AG08396 (cell line): ENCODE measurements at places on chromosomes 6 and 20.

DNA sequence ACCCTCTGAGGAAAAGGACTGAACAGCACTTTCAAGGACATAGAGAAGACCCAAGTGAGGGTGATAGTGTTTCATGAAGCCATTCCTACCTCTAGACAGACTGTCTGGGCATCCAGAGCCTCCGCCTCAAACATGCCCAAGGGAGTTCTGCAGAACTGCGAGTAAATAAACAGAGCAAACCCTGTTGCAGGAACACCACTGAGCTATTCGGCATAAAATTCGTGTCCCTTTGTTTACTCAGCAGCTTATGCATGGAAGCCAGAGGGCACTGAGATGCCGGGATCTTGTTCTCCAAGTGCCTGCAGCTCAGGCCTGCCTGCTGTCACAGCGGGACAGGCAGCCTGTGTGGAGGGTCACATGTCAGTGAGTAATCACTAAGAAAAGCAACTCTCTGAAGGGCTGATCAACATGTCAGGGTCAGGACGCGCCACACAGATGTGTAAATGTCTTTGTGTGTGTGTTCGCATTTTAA lies 164.9 kb upstream of the HEY2 start:
- no peak for DNase-seq

DNA sequence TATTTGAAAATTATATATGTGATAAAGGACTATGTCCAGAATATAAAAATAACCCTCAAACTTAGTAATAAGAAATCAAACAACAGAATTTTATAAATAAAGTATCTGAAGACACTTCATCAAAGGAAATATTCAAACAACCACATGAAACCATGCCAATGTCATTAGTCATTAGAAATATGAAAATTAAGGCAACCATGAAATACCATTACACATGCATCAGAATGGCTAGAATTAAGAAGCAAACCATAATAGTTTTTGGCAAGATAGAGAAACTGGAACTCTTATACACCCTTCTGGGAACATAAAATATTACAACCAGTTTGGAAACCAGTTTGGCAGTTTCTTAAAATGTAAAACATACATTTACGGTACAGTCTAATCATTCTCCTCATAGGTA lies 137.2 kb upstream of the ADGRB3 start:
- DNase-seq: peak; percentile 4

GRCh38 chr20:32302507-32302872 lies 25.0 kb downstream of the KIF3B start:
- DNase-seq: no peak

DNA sequence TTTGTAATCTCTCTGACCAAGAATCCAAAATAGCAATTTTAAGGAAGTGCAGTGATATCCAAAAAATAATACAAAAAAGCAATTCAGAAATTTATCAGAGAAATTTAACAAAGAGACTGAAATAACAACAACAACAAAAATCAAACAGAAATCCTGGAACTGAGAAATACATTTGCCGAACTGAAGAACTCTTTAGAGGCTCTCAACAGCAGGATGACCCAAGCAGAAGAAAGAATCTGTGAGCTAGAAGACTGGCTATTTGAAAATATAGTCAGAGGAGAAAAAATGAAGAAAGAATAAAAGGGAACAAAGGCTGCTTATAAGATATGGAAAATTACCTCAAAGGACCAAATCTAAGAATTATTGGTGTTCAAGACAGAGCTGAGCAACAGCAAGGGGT lies 22.6 kb downstream of the GABRR1 start:
- DNase-seq: no peak

GRCh38 chr6:97026298-97026697 lies 101.8 kb downstream of the KLHL32 start:
- no peak for DNase-seq

DNA sequence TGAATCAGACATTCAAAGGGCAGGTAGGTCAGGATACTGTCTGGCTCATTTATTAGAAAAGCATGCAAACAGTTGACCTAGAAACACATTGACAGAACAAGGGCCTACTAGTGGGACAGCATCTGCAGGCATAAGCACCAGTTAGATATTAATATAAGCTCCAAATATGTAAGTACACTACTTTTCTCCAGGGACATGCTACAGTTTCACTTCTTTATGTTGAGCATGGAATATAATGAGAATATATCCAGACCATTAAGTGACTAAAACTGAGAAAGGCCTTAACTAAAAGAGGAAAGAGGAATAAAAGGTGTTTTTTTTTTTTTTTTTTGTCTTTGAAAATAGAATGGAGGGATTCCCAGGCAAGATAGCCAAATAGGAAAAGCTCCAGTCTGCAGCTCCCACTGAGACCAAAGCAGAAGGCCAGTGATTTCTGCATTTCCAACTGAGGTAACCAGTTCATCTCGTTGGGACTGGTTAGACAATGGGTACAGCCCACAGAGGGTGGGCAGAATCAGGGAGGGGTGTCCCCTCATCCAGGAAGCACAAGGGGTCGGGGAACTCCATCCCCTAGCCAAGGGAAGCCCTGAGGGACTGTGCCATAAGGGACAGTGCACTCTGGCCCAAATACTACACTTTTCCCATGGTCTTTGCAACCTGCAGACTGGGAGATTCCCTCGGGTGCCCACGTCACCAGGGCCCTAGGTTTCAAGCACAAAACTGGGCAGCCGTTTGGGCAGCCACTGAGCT lies 251.6 kb downstream of the PHF3 start:
- no peak for DNase-seq

DNA sequence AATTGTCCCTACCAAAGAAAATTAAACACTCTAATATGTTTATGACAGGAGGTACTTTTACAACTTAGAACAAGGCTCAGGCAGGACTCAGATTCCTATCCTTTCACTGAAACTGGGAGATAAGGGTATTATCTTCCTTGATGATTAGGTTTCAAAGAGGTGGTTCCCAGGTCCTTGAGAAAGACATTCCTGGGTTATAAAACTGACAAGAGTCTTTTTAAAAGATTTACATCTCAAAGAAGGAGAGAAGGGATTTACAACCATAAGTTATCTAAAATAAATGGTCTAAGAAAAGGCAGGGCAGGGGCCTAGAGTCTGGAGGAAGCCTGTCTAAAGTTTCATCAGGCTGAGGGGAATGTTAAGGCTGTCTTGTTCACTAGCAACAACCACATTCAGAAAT lies 1492.5 kb downstream of the HACE1 start:
- DNase-seq: no peak

- DNase-seq: no peak
These were observed 229.5 kb downstream of the UBE3D start for GRCh38 chr6:82836022-82836575.

DNA sequence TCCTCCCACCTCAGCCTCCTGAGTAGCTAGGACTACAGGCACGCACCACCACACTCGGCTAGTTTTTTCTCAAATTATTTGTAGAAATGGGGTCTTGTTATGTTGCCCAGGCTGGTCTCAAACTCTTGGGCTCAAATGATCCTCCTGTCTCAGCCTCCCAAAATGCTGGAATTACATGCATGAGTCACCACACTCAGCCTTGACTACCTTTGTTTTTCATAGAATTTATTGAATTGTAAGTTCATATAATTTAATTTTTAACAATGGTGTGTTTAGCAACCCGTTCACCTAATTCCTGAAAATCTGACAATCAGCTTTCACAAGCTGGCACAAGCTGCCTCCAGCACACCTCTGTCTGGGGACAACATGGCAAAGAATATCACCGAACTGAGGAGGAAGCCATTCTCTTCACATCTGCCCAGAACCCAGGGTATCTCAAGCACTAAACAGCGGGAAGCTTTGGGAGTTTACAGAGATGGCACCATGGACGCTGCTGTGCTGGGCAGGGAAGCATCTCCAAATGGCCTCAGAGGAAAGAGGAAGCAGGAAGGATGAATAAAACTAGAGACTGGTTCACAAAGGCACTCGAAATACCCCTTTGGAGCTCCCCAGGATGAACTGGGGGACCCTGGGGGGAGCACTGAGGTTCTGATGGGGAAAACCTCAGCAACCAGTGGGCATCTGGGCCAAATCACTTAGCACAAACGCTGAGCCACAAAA lies 2.9 kb downstream of the RIPOR3 start:
- no peak for DNase-seq

GRCh38 chr6:136510782-136511181 lies 39.4 kb downstream of the MAP7 start:
- no peak for DNase-seq

DNA sequence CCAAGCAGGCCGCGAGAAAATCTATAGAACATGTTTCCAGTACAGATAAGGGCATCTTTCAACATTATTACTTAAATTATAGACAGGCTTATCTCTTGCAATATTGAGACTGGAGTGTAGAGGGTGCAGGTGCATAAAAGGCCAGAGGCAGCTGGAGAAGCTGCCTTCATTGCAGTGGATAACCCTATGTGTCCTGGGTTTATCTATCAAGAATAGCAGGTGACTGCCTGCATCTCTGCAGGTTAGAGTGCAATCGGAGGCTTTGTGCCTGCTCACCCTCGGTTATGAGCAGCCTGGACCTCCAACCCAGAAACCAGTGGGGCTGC lies 28.7 kb upstream of the ECI2 start:
- no peak for DNase-seq

- peak; percentile 84 for DNase-seq
These were observed 106.2 kb downstream of the JPH2 start for GRCh38 chr20:44080646-44081267.

GRCh38 chr6:109446072-109446471 lies 5.5 kb downstream of the SMPD2 start:
- no peak for DNase-seq
